ENCODE measurements at places on chromosomes 4 and X. TPM values are rescaled to one million over a fixed set of nuclear protein-coding genes. Genes with fewer than 3 reads are reported as not detected.

CNOT6L gene
- total RNA-seq, result 32.1 TPM

- DNase-seq, result no peak
Observed at GRCh38 chrX:17164079-17164478, 210.9 kb upstream of the NHS start.

GRCh38 chr4:15162465-15163283 lies 160.4 kb downstream of the CPEB2 start:
- DNase-seq, result peak; percentile 40

DNA sequence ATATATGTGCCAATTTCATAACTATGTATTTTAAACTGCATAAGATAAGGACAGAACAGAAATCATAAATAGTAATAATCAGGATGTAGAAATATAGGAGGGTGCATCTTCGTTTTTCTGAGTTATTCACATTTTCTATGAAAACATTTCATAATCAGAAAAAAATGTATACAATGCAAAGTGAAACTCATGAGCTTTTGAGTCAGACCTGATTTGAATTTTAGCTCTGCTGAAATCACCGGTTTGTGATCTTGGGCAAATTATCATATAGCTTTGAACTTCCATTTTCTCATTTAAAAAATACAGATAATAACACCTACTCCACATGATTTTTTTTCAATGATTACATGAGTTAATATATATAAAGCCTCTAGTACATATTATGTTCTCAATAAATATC lies 106.9 kb downstream of the KDR start:
- no peak for DNase-seq

DNA sequence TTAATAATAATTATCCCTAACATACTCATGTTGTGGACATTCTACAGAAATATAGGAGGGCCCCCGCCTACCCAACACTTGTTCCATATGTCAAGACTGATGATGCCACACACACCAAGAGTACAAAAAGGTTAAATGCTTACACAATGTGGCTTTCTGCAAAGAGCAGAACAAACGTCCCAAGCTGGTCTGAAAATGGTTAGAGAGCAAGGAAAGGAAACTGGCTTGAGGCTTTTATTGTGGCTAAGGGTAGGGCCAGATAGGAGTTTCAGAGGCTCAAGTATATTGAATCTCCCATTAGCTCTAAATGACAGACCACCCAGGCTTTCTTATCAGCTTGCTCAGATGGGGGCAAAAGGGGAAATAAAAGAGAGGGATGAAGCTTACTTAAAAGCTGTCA lies 134.1 kb upstream of the C1QTNF7 start:
- DNase-seq, result no peak

Measured in dermis microvascular lymphatic vessel endothelial cell (primary cell).